Neural crest cell (in vitro differentiated cells): ENCODE measurements at places on chromosomes 6 and 20. TPM values are rescaled to one million over a fixed set of nuclear protein-coding genes. Genes with fewer than 3 reads are reported as not detected.

IMPG1 gene
- total RNA-seq = not detected in 2 replicates

MEI4 gene
- total RNA-seq = 0.44 and 0.64 TPM in 2 replicates

BPI gene
- total RNA-seq = not detected in 2 replicates

PMEPA1 gene
- total RNA-seq = 3.2 and 4.2 TPM in 2 replicates

C6orf163 gene
- 3.5 and 4.5 TPM in 2 replicates for total RNA-seq

HRH3 gene
- 0.75 and 0.86 TPM in 2 replicates for total RNA-seq

SYCP2L gene
- total RNA-seq = 5.6 and 9.9 TPM in 2 replicates

HFE gene
- 1.7 and 2.4 TPM in 2 replicates for total RNA-seq

KCNQ2 gene
- 143 and 157 TPM in 2 replicates for total RNA-seq

TRIM10 gene
- not detected in 2 replicates for total RNA-seq

KIAA1586 gene
- total RNA-seq = 38.2 and 39.8 TPM in 2 replicates

SOD2 gene
- 91.9 and 96.7 TPM in 2 replicates for total RNA-seq

DEFB124 gene
- total RNA-seq = not detected in 2 replicates

TENT5A gene
- 4.5 and 4.6 TPM in 2 replicates for total RNA-seq

DNA sequence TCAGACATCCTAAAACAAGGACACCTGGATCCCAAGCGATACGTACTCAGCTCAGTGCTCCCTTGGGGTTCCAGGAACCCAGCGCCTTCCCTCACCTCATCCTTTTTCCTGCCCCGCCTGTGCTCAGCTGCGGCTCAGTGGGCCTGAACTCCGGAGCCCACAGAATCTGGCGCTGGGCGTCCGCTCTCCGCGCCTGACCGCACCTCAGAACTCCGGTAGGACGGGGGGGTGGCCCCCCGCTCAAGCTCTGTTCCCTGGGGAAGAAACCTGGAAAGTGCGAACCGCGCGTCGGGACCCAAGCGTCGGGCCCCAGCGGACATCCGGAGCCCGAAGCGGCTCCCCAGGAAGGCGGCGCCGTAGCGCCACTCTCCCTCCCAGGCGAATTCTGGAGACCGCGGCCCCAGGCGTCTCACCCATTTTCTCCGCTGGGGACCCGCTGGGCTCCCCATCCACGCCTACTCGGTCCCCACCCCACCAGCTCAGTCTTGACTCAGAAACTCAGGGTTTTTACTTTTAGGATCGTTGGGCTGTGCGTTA lies 336 bp upstream of the LY6G5C start:
- peak overlapping the region; percentile 82 for H3K4me3 ChIP-seq
- peaks cover 28% of the 10 kb centered on the region for H3K4me1 ChIP-seq
- H3K36me3 ChIP-seq = peaks cover under 1% of the 10 kb centered on the region
- H3K27ac ChIP-seq = no peak overlapping the region

- no peaks in the 10 kb centered on the region for H3K4me1 ChIP-seq
- H3K27me3 ChIP-seq = no peaks in the 10 kb centered on the region
- DNase-seq = no peak
- H3K27ac ChIP-seq = no peak overlapping the region
- H3K4me3 ChIP-seq = no peak overlapping the region
Measured at GRCh38 chr6:47633141-47633540, 65.2 kb upstream of the ADGRF4 start.

GRCh38 chr6:82084324-82084920 lies 163.1 kb downstream of the IBTK start:
- peak overlapping the region; percentile 1 for H3K4me3 ChIP-seq
- DNase-seq = no peak
- H3K27me3 ChIP-seq = no peaks in the 10 kb centered on the region
- H3K4me1 ChIP-seq = peaks cover 27% of the 10 kb centered on the region

GRCh38 chr6:39681674-39682121 lies 43.5 kb downstream of the KIF6 start:
- no peak overlapping the region for H3K27ac ChIP-seq
- DNase-seq = no peak
- peaks cover 11% of the 10 kb centered on the region for H3K4me1 ChIP-seq
- no peaks in the 10 kb centered on the region for H3K36me3 ChIP-seq

DNA sequence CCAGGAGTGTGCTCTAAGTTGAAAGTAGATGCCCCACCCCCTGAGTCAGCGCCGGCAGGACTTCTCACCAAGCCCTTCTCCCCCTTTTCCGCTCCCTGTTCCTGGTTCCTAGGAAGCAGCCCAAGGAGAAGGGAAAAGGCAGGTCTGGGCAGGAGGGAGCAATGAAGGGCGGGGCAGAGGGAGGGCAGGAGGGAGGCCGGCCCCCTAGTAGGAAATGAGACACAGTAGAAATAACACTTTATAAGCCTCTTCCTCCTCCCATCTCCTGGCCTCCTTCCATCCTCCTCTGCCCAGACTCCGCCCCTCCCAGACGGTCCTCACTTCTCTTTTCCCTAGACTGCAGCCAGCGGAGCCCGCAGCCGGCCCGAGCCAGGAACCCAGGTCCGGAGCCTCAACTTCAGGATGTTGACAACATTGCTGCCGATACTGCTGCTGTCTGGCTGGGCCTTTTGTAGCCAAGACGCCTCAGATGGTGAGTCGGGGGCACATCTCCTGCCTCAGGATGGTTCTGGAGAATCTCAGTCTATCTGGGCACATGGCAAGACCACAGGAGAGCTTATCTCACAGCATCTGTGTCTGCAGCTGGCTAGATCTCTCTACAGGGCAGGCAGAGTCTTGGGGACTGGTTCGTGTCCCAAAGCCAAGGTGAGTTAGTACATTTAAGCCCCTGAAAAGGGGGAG lies at the start of gene PROCR:
Gene PROCR, plus strand, starts transcription at position 320 of the 681 bp plus-strand sequence. Its CDS starts 83 bp downstream, at position 403.
- H3K4me3 ChIP-seq = no peak within 1 kb of the TSS
- no peak within 1 kb of the TSS for H3K27ac ChIP-seq
- peaks cover 4% of the 10 kb centered on the region for H3K36me3 ChIP-seq
- peaks cover 47% of the 10 kb centered on the region for H3K27me3 ChIP-seq

DNA sequence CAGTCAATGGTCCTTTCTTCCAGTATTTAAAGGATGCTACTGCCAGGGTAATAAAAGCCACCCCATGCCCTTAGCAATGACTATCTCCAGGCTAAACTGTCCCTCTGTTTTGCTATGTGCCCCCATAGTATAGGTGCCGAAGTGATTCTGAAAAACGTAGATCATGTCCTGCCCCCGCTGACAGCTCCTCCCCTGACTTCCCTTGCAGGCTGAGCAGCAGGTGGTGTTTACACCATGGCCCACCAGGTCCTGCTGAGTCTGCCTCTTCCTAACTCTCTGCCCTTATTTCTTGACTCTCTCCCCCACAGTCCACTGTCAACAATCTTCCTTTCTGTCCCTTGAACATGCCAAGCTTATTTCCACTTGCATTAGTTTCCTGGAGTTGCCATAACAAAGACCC lies 352.5 kb upstream of the TSHZ2 start:
- no peak overlapping the region for H3K4me3 ChIP-seq
- H3K27me3 ChIP-seq = peaks cover 4% of the 10 kb centered on the region
- DNase-seq = no peak

DNA sequence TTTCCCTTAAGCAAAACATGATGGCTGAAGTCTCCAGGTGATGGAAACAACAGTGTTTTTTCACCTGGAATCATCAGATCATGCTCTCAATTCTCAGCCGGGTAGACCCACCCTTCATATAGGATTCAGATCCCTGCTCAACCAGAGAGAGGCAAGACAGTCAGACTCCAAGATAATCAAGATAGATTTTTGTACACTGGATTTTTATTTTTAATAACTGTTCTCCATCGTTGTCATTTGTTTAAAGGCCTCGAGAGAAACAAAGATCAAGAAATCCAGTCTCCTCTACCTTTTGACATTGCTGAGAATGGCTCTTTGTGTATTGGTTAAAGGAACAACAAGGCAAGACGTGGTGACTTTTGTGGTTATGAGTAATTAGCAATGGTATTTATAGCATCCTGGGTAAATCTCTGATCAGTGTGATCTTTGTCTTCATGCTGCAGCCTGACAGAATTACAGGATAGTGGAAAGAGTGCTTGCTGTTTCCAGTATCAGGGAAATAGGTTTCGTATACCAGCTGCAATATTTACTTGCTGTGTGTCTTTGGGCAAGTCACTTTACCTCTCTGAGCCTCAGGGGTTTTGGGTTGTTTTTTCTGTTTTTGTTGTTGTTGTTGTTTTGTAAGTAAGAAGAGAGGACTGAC lies 29.9 kb downstream of the ID4 start:
- peaks cover 15% of the 10 kb centered on the region for H3K4me1 ChIP-seq
- H3K27ac ChIP-seq = no peak overlapping the region
- H3K4me3 ChIP-seq = no peak overlapping the region
- H3K36me3 ChIP-seq = no peaks in the 10 kb centered on the region
- no peaks in the 10 kb centered on the region for H3K27me3 ChIP-seq

- no peaks in the 10 kb centered on the region for H3K4me1 ChIP-seq
- no peaks in the 10 kb centered on the region for H3K36me3 ChIP-seq
- H3K27ac ChIP-seq = no peak overlapping the region
Measured at GRCh38 chr6:32825966-32826365, 9.2 kb upstream of the HLA-DOB start.

DNA sequence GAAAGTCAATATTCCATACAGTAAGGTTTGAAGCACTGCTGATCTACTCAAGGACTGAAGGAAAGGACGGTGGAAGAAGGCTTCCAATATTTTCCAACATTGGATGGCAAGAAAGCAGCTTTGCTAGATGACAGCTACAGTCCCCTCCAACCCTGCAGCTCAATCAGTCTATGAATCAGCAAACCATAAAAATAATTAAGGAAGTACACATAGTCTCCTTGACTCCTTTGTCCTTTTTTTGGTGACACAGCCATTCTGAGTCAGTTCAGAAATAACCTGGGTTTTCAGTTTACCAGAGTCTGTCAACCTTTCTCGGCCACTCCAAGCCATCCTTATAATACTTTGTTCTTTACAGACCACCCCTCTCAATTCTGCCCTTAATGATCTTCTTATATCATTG lies 232.5 kb downstream of the IBTK start:
- no peak for DNase-seq
- H3K27ac ChIP-seq = no peak overlapping the region
- no peak overlapping the region for H3K4me3 ChIP-seq

- H3K4me3 ChIP-seq = no peak overlapping the region
- peaks cover 19% of the 10 kb centered on the region for H3K36me3 ChIP-seq
Measured at GRCh38 chr20:3908667-3909066, 19.5 kb downstream of the PANK2 start.

GRCh38 chr6:109299776-109300564 lies 82.3 kb downstream of the CD164 start:
- peaks cover 6% of the 10 kb centered on the region for H3K27me3 ChIP-seq
- H3K4me1 ChIP-seq = peaks cover 5% of the 10 kb centered on the region
- DNase-seq = no peak
- H3K36me3 ChIP-seq = no peaks in the 10 kb centered on the region
- H3K4me3 ChIP-seq = no peak overlapping the region

DNA sequence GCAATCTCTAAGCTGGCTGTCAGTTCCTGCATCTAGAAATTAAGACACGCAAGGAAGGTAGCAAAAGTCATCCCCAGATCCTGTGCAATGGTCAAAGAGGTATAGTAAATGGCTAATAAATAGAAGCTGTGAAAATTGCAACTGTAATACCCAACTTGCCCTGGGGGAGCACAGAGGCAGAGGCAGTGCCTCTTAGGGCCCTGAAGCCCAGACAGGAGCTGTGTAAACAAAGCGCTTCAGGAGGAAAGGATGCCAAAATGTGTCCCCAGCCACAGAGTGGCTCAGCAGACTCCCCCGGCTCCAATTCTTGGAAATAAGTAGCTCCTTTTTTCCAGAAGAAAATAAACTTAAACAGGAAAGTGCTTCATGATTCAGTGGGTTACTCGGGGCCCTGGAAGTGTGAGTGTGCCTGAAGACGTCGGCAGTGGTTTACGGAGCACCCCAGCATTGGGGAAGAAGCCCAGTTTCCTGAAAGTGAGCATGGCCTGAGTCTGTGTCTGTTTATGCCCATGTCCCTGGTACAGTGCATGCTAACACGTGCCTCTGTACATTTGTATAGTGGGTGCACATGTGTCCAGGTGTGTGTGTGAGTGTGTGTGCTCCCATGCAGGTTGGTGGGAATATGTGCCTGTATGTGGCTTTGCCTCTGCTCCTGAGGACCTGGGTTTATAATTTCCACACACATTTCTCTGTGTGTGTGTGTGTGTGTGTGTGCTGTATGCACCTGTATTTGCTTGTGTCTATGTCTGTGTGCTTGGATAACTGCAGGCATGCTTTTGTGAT lies 246.7 kb downstream of the MAFB start:
- no peak overlapping the region for H3K4me3 ChIP-seq
- no peaks in the 10 kb centered on the region for H3K27me3 ChIP-seq
- DNase-seq = no peak
- H3K4me1 ChIP-seq = no peaks in the 10 kb centered on the region
- H3K36me3 ChIP-seq = no peaks in the 10 kb centered on the region
- peak overlapping the region; percentile 2 for H3K27ac ChIP-seq

DNA sequence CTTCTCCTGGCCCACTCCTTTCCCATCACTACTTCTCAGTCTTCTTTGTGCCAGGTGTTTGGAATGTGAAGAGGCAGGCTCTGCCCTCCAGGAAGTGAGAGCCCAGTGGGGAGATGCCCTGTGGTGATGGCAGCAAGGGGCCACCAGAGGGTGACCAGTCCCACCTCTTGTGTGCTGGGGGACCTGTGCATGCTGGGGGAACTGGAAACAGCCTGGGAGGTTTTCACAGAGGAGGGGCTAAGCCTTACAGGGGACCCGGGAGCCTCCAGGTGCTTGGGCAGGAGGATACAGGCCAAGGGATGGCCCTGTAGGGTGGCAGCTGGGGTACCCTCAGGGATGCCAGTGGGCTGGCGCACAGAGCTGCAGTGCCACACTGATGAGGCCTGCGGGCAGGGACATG lies 72.3 kb downstream of the RAMACL start:
- H3K4me3 ChIP-seq = no peak overlapping the region
- no peak overlapping the region for H3K27ac ChIP-seq
- DNase-seq = no peak
- no peaks in the 10 kb centered on the region for H3K27me3 ChIP-seq

GRCh38 chr6:133888929-133889556 lies at the start of gene TCF21:
TSS of gene TCF21 (plus strand) at chr6:133889113. CDS start at chr6:133889398, 285 bp downstream.
- H3K27ac ChIP-seq = no peak within 1 kb of the TSS
- H3K4me3 ChIP-seq = peak within 1 kb of the TSS; percentile 60
- no peak for DNase-seq
- peaks cover 3% of the 10 kb centered on the region for H3K36me3 ChIP-seq
- peaks cover 9% of the 10 kb centered on the region for H3K4me1 ChIP-seq

- no peak overlapping the region for H3K4me3 ChIP-seq
- no peaks in the 10 kb centered on the region for H3K27me3 ChIP-seq
- H3K36me3 ChIP-seq = peaks cover 2% of the 10 kb centered on the region
- H3K27ac ChIP-seq = no peak overlapping the region
Measured at GRCh38 chr6:158384671-158385110, 72.4 kb downstream of the TULP4 start.

DNA sequence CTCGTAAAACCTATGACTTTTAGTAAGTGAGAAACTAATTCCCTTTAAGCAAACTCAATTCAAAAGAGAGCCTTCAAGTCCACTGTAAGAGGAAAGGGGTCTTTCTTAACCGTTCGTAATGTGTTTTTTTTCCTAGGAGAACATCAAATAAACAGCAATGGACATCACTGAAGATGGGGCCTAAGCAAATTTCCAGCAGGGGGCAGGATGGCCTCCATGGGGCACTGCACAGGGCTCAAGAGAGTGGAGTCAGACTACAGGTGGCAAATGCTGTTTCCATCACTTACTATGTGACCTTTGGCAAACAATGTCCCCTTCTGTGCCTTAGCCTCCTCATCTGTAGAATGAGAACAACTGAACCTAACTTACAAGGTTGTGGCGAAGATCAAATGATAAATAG lies 88.7 kb downstream of the ARHGAP18 start:
- H3K4me3 ChIP-seq = no peak overlapping the region
- no peaks in the 10 kb centered on the region for H3K36me3 ChIP-seq
- no peak for DNase-seq

GRCh38 chr20:24164360-24164759 lies 175.8 kb upstream of the GGTLC1 start:
- no peak overlapping the region for H3K4me3 ChIP-seq
- H3K4me1 ChIP-seq = peaks cover 4% of the 10 kb centered on the region
- DNase-seq = peak; percentile 34
- H3K36me3 ChIP-seq = no peaks in the 10 kb centered on the region
- no peaks in the 10 kb centered on the region for H3K27me3 ChIP-seq

- H3K4me3 ChIP-seq = no peak overlapping the region
- no peak for DNase-seq
- no peak overlapping the region for H3K27ac ChIP-seq
- H3K27me3 ChIP-seq = no peaks in the 10 kb centered on the region
Measured at GRCh38 chr6:144778773-144779492, 493.8 kb downstream of the UTRN start.
